EL (cell line): ENCODE measurements at places on chromosomes 1 and 21.

DNA sequence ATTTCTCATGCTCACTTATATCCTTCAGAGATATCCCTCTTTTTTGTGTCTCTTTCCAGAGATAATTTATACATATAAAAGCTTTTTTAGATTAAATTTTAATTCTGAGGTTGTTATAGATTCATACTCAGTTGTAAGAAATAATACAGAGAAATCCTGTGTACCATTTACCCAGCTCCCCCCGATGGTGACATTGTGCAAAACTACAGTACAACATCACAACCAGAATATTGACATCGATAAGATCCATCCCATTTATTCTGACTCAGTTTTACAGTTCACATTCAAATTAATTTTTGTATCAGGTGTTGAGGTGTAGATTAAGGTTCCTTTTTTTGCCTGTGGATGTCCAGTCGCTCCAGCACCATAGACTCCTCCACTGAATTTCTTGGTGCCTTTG, 14.3 kb downstream of the DMRTB1 start:
- DNase-seq = peak; percentile 28

DNA sequence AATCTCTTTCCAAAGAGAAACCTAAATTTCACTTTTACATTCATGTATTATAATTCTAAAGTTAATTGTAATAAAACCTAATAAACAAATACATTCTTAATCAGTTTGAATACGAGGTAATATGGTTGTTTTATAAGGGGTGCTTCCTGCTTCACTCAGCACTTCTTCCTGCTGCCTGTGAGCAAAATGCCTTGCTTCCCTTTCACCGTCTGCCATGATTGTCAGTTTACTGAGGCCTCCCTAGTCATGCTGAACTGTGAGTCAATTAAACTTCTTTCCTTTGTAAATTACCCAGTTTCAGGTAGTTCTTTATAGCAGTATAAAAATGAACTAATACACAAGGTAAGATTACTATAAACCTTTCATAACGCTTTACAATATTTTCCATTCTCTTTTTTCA, 491.1 kb upstream of the LRRC7 start:
- DNase-seq = no peak

DNA sequence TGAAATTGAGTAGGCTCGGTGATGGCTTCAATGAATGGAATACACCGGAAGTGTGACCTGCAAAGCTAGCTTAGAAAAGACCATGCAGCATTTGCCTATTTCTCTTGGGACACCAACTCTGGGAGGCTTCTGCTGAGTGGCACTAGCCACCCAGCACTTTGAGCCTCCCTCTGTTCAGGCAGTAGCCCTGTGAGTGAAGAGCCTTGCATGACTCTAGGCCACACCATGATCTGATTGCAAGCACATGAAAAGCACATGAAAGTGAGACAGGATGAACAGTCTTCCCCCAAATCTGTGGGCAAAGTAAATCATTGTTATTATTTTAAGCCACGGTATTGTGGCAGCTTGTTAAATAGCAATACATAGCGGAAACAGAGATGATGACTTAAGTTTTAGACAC, 2.8 kb downstream of the CD48 start:
- no peak for DNase-seq

- peak; percentile 71 for DNase-seq
Measured at GRCh38 chr1:177945943-177946650, 23.8 kb downstream of the SEC16B start.

DNA sequence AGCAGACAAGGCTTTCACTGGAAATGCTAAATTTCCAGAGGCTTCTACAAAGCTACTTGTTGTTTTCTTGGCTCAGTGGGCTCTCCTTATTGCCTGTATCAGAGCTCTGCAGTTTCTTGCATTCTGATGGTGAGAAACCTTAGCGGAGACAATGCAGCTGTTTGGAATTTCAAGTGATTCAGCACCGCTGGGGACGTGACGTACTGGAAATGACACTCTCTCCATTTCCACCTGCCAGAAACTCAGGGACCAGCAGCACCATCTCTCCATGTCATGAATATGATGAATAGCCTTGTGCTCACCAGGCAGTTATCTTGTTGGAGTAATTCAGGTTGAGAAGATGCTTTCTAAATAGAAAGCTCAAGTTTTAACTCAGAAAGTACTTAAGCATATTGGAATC, 497.2 kb upstream of the DEPDC1 start:
- DNase-seq = no peak

- peak; percentile 72 for DNase-seq
Measured at GRCh38 chr1:86704972-86705664, 742 bp downstream of the SH3GLB1 start.

- peak; percentile 51 for DNase-seq
Measured at GRCh38 chr21:46457801-46458314, 833 bp upstream of the DIP2A start.

DNA sequence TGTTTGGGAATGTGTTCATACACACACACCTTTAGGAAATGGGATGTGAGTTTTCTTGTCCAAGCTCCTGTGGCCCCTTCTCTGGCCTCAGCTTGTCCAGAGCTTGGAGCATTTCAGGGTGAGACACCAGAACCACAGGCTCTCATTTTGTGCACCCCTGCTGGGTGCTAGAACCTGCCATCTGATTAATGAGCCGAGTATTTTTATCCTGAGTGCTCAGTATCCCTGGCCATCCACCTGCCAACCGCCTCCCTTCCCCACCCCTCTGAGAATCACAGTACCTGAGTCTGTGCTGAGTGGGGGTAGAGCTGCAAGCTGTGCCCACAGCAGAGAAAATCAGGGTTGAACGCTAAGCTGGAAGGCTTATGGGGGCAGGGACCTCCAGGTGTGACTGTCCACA, 1.4 kb downstream of the CASQ1 start:
- DNase-seq = no peak

- no peak for DNase-seq
Measured at GRCh38 chr1:232515706-232516105, 114.2 kb downstream of the SIPA1L2 start.

DNA sequence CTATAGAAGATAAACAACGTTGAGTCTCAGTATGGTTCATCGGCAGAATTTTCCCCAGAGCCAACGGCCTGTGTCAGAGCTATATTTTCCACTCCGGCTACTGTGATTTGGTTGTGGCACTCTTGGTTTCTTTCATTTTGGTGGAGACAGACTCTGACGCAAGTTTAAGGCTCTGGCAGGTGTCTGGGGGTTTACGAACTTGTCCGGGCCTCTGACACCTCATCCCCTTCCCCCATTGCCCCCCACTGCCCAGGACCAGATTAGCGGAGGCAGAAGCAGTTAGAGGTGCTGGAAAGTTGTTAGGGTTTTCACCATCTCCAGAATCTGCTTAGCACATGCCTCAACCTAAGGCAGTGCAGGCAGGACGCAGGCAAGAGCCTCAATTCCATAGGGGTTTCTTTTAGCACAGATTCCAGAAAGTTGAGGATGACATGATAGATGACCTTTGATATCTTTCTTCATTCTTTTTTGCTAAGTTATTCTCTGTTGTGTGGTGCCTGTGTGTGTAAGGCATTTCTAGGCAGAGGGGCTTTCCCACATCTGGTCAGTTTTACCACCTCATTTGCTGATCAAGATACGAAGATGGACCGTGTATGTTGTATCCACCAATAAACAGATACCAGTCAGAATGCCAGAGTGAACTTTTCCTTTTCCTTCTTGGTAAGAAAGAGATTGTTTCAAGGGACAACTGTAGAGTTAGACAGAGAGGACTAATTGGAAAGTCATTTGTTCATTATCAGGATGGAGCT, 18.4 kb upstream of the IL10 start:
- DNase-seq = no peak

GRCh38 chr1:3708791-3709190, 43.5 kb upstream of the CCDC27 start:
- no peak for DNase-seq

DNA sequence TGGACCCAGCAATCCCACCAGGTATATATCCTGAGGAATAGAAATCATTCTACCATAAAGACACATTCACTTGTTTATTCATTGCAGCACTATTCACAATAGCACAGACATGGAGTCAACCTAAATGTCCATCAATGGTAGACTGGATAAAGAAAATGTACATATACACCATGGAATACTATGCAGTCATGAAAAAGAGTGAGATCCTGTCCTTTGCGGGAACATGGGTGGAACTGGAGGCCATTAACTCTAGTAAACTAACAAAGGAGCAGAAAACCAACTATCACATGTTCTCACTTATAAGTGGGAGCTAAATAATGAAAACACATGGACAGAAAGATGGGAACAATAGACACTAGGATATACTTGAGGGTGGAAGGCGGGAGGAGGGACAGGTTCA, 36.1 kb upstream of the PRKACB start:
- DNase-seq = no peak

GRCh38 chr1:92784021-92784638, 778 bp downstream of the EVI5 start:
- peak; percentile 65 for DNase-seq

- no peak for DNase-seq
Measured at GRCh38 chr1:35675773-35676172, 34.4 kb upstream of the PSMB2 start.

GRCh38 chr1:224609333-224609732, 6.8 kb upstream of the CNIH3 start:
- DNase-seq = no peak

- DNase-seq = peak; percentile 57
Measured at GRCh38 chr1:17119076-17119772, at the start of gene PADI2. TSS of gene PADI2 (minus strand) at chr1:17119451. CDS start at chr1:17119371, 80 bp downstream.

GRCh38 chr1:244306544-244306943, 145.2 kb downstream of the ADSS2 start:
- DNase-seq = no peak

DNA sequence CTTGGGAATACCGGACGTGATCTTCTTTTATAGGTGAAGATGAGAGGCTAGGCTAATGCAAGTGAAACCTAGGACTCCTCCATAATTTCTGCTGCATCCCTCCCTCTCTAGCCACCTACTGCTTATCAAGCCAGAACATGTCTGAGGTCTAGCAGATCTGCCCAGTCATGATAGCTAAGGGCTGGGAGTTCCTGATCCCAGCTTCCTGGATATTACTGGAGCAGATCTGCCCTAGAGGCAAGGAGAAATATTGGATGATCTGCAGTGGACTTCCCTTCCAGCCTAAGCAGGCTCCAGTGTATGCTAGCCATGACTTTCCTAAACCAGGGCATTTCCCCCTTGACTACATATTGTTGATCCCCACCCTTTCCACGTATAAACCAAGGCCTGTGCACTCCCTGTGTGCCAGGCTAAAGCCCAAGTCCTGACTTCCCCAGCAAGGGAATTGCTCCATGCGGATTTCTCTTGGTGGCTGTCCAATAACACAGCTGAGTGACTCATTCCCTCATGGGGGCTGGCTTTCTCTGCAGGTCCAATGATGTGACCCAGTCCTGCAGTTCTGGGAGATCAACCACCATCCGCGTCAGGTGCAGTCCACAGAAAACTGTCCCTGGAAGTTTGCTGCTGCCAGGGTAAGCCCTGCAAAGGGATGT, 15.5 kb upstream of the SARS1 start:
- peak; percentile 91 for DNase-seq

DNA sequence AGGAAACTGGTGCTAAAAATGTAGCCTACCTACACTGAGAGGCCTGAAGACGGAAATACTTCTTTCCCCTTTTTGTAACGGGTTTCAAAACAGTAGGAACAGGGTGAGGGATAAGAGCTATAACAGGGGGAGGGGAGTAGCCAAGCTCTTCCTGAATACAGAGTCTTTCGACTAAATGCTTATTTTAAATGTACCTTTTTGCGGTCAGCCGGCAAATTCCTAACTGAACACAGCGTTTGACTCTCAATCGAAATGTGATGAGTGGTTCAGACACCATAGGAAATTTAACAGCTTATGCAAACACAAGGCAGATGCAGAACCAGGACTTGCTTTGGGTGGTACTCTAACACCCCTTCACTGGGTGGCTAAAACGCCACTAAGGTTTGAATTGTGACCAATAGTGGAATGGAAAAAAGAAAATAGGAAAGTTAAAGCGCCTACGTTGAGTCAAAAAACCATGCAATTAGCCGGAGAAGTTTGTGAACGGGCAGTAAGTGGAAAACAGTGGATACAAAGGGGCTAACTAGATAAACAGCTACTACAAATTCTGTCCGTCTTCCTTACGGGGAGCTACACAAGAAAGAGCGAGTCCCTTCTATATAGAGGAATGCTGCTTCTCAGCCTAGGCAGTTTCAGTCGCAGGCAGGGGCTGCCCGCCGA, 1.7 kb downstream of the EGLN1 start:
- peak; percentile 33 for DNase-seq

DNA sequence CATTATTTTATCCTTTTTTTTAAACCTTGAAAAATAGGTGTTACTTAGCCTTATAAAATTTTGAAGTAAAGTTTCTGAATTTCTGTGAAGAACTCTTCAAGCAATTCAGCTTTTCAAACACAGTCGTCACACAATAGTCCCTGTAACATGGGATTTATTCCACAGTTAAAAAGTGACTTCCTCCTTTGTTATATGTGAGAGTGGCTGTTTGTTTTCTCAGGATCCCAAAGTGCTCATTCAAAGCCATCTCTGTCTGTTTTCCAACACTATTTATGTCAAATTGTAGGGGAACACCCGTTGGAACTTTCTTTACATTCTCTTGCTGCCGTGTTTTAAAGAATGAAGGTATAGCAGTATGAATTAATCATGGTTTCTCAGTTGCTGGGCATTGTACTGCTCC, 80.8 kb upstream of the GPR52 start:
- no peak for DNase-seq

DNA sequence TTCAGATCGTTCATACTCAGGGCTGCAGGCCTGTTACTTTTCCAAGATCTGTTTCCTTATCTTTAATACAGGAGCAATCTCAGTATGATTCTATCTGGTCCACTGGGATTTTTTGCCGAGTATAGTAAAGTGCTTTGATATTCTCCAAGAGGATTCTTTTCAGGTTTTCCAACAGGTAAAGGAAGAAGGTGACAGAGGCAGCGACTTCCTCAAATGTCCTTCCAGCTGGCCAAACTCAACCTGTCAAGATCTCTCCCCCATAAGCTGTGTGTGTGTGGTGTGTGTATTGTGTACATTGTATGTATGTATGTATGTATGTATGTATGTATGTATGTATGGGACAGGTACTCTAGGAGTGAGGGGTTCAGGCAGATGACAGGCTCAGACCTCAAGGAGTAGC, 1.1 kb downstream of the AKR1A1 start:
- DNase-seq = no peak
